Ascending aorta (tissue), 2 donors: ENCODE measurements at places on chromosomes 6 and 20. TPM values are rescaled to one million over a fixed set of nuclear protein-coding genes. Genes with fewer than 3 reads are reported as not detected.

RIPPLY2 gene
- not detected for total RNA-seq

CLPSL1 gene
- total RNA-seq, result not detected

RUNX2 gene
- 0.21 TPM for total RNA-seq

OPRM1 gene
- not detected for total RNA-seq

PHACTR2 gene
- 112 TPM for total RNA-seq

DNA sequence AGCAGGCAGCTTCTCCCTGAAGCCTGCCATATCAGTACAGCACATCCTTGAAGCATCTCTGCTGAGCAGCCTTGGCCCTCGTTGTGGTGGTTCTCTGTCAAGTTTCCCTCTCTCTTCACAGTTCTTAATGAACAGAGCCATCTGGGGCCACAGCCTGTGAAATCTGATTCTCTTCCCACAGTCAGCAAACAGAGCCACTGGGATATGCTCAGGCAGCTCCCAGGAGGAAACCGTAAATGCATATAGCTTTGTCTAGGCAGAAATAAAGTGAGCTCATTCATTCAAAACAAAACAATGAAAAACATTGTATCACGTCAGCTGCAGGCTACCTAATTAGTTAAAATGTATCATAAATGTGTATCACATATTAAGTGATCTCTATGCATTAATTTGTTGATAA lies 80.3 kb downstream of the TBC1D7 start:
- no peak for DNase-seq

DNA sequence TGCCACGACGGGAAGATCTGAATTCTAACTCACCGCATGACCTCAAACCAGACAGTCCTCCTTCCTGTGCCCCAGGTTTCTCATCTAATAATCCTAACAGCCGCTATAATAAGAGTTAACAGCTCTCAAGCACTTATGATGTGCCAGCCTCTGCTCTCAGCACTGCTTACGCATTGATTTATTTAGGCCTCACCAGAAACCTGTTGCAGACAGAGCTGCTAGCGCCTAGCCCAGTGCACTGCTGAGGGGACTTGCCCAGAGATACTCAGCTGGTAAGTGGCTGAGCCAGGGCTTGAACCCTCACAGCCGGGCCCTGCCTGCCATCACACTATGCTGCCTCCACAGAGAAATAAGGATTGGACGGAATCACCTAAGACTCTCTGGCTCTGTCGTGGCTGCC lies 37.7 kb downstream of the GRM4 start:
- DNase-seq, result no peak

DNA sequence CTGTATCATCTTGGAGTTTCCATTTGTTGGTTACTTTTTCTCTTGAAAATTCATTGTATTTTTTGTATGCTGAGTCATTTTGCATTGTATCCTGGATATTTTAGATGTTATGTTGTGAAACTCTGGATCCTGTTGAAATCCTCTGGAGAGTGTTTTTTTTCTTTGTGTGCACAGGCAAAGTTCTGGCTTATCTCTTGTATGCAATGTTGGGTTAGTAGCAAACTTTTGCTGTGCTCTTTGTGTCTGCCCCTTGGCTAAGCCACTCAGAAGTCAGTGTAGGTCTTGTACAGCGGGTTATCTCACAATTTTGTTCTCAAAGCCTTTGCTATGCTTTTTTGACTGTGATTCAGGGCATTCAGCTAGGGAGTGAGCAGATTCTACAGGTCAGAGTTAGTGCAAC lies 29.1 kb upstream of the LMBRD1 start:
- DNase-seq, result no peak

DNA sequence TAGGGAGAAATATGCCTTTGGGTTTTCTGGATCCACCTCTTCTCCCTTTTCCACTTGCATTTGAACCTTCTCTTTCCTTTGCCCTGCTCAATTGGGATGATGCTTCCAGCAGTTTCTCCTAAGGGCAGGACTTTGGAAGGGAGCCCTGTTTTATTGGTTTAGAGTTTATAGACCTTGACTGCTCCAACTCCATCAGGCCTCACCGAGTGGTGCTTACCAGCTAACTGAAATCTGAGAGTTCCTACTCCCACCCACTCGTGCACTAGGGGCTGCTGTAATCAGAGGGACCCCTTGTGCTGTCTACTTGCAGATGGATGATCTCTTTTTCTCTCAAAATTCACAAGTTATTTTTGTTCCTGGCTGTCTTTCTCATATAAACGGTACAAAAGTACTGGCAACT lies 121.3 kb upstream of the SLC22A16 start:
- no peak for DNase-seq

DNA sequence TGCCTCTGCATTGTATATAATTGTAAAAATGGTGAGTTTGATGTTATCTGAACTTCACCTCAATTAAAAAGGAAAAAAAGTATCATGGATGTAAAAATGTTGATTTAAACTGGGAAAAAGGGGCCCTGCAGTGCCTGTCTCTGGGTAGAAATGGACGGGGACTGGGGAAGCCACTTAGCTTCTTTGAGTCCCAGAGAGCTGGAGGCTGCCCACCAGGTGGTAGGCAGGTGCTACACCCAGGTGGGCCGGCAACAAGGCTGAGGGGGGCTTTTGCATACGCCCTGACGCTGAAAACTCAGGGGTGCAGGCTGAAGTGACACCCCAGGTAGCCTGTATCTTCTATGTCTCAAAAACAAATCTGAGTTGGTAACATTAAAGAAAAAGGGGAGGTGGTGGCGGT lies 118.2 kb downstream of the SULF2 start:
- peak; percentile 39 for DNase-seq

DNA sequence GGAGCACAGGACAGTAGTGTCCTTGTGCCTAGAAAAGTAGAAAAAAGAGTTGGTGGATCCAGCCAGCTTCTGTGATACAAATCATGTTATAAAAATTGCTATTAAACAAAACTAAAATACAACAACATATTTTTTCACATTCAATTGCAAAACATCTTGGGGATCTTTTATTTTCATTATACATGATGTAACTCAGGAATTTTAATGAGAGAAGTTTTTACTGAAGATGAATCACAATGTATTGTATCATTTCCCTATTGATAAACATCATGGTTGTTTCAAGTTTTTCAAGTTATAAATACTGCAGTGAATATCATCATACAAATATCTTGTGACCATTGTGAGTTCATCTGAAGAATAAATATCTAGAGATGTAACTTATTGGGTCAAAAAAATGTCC lies 608.0 kb downstream of the PHF3 start:
- DNase-seq, result no peak

DNA sequence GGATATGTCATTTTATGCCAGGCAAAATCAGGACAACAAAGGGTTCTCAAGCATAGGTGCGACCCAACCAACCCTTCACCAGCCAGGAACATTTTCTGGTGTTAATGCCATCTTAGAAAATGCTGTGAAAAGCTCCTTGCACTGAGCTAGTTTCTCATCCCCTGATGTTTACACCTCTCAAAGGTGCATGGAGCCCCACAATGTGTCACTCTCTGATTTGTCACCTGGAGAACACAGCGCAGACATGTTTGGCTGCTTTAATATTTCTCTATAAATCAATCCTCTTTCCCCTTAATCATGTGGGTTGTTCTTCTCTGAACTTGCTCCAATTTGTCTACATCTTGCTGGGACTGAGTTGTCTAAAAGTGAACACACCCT lies 244.3 kb downstream of the TSHZ2 start:
- no peak for DNase-seq

DNA sequence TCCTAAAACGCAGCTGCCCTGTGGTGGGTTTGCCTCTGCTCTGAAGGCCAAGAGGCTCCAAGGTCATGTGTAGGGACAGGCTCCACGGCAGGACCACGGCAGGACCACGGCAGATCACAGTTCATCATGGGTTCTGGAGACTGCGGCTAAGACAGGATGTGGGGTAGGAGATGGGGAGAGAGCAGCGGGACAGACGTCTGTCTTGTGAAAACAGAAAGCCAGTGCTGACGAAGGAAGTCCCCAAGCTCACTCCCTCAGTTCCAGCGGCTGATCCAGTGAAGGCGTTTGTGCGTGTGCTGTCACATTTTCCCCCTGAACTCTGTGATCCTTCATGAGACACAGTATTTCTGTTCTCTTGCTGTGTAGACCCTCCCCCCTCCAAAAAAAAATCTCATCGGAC lies 67.9 kb upstream of the PTGIS start:
- DNase-seq, result no peak

DNA sequence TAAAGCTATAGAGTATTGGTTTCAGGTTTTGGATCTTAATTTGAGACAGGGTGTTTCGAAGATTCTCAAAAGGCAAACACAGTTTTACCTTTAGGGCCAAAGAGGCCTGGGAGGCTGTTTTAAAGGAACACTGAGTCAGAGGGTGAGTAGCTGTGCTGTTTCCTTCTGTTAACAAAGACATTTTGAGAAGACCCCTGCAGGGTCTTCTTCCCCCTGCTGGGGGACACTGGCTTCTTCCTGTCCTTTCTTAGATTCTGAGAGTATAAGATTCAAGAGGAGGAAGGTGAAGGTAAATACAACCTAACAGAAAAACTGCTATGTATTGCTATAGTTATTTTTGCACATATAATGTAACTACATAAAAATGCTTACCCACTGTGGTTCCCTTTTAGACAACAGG lies 19.0 kb downstream of the HS3ST5 start:
- no peak for DNase-seq

DNA sequence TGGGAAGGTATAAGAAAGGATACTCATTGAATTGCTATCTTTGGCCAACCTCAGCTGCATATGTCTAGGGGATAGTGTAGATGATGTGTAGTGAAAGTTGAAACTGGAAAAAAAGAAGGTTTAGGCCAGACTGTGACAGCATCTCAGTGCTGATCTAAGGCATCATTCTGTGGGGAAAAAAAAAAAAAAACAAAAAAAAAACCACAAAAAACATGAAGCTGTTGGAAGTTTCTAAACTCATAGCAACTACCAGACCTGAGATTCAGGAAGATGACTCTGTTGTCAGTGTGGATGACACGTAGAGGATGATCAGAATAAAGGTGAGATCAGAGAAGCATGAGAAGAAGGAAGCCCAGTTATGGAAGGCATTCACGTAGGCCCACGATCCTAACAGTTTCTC lies 100.8 kb upstream of the CNKSR3 start:
- no peak for DNase-seq
